ENCODE measurements at places on chromosomes 7 and 10. TPM values are rescaled to one million over a fixed set of nuclear protein-coding genes. Genes with fewer than 3 reads are reported as not detected.

Gene C7orf25
- 6.8 TPM for polyA plus RNA-seq

- H3K36me3 ChIP-seq, result no peaks in the 10 kb centered on the region
- DNase-seq, result no peak
- peaks cover 8% of the 10 kb centered on the region for H3K4me1 ChIP-seq
- H3K27me3 ChIP-seq, result no peaks in the 10 kb centered on the region
- H3K27ac ChIP-seq, result no peak overlapping the region
Observed at GRCh38 chr7:7438851-7439250, 96.8 kb downstream of the COL28A1 start.

DNA sequence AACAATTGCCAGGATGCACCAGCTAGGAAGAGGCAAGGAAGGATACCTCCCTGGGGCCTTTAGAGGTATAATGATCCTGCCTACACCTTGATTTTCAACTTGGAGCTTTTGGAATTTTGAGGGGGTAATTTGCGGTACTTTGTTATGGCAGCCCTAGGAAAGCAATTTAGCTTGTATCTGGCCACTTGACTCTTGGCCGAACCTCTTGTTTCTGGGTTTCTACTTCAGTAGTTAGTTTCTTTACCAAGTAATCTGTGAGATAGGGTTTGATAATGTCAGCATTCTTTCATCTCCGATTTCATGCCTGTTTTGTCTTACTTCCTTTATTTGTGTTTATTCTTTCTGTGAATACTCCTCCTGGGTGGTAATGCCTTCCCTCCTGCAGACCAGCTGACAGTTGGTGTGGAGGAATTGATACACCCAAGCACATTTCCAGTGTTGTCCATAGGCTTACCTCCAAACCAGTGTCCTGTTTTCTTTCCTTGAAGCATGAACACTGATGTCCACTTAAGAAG is 163.7 kb downstream of the SND1 start:
- H3K36me3 ChIP-seq, result no peaks in the 10 kb centered on the region
- peak; percentile 78 for DNase-seq
- H3K4me1 ChIP-seq, result peaks cover 5% of the 10 kb centered on the region
- H3K27me3 ChIP-seq, result no peaks in the 10 kb centered on the region
- no peak overlapping the region for H3K4me3 ChIP-seq

DNA sequence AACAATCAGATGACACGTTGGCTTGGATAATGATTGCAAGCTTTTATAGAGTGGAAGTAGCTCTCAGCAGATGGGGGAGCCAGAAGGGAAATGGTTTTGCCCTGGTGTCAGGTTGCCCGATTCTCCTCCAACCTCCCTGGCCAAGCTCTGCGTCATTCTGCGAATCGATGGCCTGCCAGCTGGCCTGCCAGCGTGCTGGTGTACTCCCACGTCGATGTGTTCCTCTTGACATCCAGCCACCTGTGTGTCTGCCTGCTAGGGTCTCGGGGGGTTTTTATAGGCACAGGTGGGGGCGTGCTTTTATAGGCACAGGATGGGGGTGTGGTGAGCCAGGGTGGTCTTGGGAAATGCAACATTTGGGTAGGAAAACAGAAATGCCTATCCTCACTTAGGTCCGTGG is 4.6 kb downstream of the NET1 start:
- no peak for DNase-seq
- H3K4me1 ChIP-seq, result no peaks in the 10 kb centered on the region
- H3K27ac ChIP-seq, result no peak overlapping the region
- H3K36me3 ChIP-seq, result no peaks in the 10 kb centered on the region

GRCh38 chr7:153675131-153675530 is 377.1 kb upstream of the DPP6 start:
- H3K27me3 ChIP-seq, result no peaks in the 10 kb centered on the region
- no peaks in the 10 kb centered on the region for H3K4me1 ChIP-seq
- H3K36me3 ChIP-seq, result no peaks in the 10 kb centered on the region
- H3K27ac ChIP-seq, result no peak overlapping the region
- no peak for DNase-seq
- H3K4me3 ChIP-seq, result no peak overlapping the region

GRCh38 chr10:74620626-74621025 is 205.8 kb upstream of the KAT6B start:
- H3K27me3 ChIP-seq, result no peaks in the 10 kb centered on the region
- no peak for DNase-seq
- H3K36me3 ChIP-seq, result no peaks in the 10 kb centered on the region
- H3K27ac ChIP-seq, result no peak overlapping the region
- H3K4me1 ChIP-seq, result no peaks in the 10 kb centered on the region

Gene SHH
- polyA plus RNA-seq, result 1.5 TPM

DNA sequence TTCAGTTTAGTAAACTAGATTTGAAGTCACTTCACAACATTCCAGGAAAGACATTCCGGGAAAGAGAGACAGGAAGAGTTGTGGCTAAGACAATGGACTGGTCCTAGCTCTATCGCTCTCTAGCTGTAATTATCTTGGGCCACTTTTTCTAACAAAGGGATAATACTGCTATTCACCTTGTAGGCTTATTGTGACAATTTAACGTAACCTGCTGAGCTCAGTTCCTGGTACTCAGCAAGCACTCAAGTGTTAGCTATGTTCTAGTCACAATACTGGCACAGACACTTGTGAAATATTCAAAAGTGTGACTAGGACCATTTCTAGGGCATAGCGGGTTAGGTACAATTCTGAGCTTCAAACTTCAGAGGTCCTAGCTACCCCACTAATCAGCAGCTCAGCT is 12.0 kb upstream of the NRCAM start:
- peak; percentile 15 for DNase-seq
- H3K36me3 ChIP-seq, result no peaks in the 10 kb centered on the region
- H3K4me1 ChIP-seq, result no peaks in the 10 kb centered on the region
- no peaks in the 10 kb centered on the region for H3K27me3 ChIP-seq

Gene GALNT17
- polyA plus RNA-seq, result 2.8 TPM

Gene LAMB1
- polyA plus RNA-seq, result 103 TPM

Gene UTF1
- polyA plus RNA-seq, result 0.06 TPM

DNA sequence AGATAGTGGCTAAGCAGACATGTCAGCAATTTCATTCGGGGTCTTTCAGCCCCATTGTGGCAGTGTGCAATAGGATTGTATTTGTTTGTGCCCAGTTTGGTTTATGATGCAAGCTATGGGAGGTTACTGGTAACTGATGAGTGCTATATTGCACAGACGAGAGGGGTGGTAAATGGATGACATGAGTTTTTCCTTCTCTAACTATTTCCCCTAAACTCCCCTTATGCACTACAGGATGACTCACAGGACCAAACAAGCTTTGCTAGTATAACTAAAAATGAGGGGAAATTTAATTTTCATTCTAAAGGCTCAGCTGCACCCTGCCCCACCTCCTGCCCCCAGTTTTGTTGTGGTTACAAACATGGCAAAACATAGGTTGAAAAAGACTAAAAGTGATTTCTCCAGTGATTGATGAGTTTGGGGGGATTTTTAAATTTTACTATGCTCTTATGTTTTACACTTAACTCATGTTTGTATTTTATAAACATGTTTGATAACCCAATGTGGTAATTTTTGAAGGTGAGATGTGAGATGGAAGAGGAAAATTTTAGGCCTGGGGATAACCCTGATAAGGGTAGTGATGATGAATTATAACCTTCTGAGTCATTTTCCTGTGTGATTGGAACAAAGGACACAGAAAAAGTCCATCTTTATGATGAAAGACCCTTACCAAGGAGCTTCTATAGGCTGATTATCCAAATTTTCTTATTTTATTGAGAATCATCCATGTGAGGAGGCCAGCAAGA is 60.8 kb upstream of the NAMPT start:
- no peaks in the 10 kb centered on the region for H3K27me3 ChIP-seq
- H3K27ac ChIP-seq, result no peak overlapping the region
- no peak for DNase-seq
- H3K4me1 ChIP-seq, result no peaks in the 10 kb centered on the region
- no peaks in the 10 kb centered on the region for H3K36me3 ChIP-seq

- no peaks in the 10 kb centered on the region for H3K27me3 ChIP-seq
- H3K4me3 ChIP-seq, result no peak overlapping the region
- no peaks in the 10 kb centered on the region for H3K36me3 ChIP-seq
- peaks cover 1% of the 10 kb centered on the region for H3K4me1 ChIP-seq
- DNase-seq, result peak; percentile 77
Observed at GRCh38 chr10:63265222-63265617, 132.1 kb downstream of the NRBF2 start.

GRCh38 chr10:92689663-92690210 is at the start of gene HHEX:
Gene HHEX, plus strand, starts transcription at chr10:92689955. Its CDS starts 32 bp downstream, at chr10:92689987.
- peaks cover 56% of the 10 kb centered on the region for H3K27me3 ChIP-seq
- H3K36me3 ChIP-seq, result no peaks in the 10 kb centered on the region
- DNase-seq, result peak; percentile 39
- H3K4me3 ChIP-seq, result peak within 1 kb of the TSS; percentile 96

GRCh38 chr7:5215313-5215712 is 25.3 kb downstream of the WIPI2 start:
- H3K4me1 ChIP-seq, result no peaks in the 10 kb centered on the region
- H3K27me3 ChIP-seq, result no peaks in the 10 kb centered on the region
- H3K36me3 ChIP-seq, result peaks cover 43% of the 10 kb centered on the region
- H3K27ac ChIP-seq, result no peak overlapping the region

- no peaks in the 10 kb centered on the region for H3K27me3 ChIP-seq
- H3K4me3 ChIP-seq, result no peak overlapping the region
- no peaks in the 10 kb centered on the region for H3K4me1 ChIP-seq
- H3K27ac ChIP-seq, result no peak overlapping the region
- DNase-seq, result no peak
Observed at GRCh38 chr10:98577578-98577977, 130.8 kb upstream of the HPS1 start.

GRCh38 chr10:100182281-100182680 is 3.5 kb downstream of the ERLIN1 start:
- no peaks in the 10 kb centered on the region for H3K27me3 ChIP-seq

Gene GNG11
- polyA plus RNA-seq, result 39.0 TPM

DNA sequence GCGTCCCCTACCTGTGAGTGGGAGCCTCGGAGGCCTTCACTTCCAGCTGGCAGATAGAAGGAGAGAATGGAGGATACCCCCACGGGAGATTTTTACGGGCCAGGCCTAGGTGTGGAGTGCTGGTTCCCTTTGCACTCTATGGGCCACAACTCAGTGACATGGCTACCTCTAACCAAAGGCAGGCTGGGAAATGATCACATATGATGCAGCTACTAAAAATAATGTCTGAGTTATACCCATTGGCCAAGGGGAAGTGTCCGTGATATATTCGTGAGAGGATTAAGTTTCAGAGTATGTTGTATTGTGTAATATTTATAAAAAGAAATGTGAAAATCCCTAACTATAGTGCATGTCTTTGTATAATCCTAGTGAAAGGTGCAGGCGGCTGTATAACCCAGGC is 13.5 kb upstream of the HIPK2 start:
- H3K27ac ChIP-seq, result no peak overlapping the region
- H3K27me3 ChIP-seq, result no peaks in the 10 kb centered on the region
- DNase-seq, result no peak
- no peak overlapping the region for H3K4me3 ChIP-seq

GRCh38 chr7:43618073-43618472 is 35.2 kb downstream of the STK17A start:
- H3K27ac ChIP-seq, result no peak overlapping the region
- H3K4me3 ChIP-seq, result no peak overlapping the region
- H3K27me3 ChIP-seq, result no peaks in the 10 kb centered on the region
- peaks cover 14% of the 10 kb centered on the region for H3K36me3 ChIP-seq
- DNase-seq, result no peak
- H3K4me1 ChIP-seq, result peaks cover 2% of the 10 kb centered on the region

Gene GIMAP6
- polyA plus RNA-seq, result 12.1 TPM

Gene SYT15B
- polyA plus RNA-seq, result 10.2 TPM

All from lung (tissue), 17 donors.